ENCODE measurements at places on chromosomes 16 and 17.

DNA sequence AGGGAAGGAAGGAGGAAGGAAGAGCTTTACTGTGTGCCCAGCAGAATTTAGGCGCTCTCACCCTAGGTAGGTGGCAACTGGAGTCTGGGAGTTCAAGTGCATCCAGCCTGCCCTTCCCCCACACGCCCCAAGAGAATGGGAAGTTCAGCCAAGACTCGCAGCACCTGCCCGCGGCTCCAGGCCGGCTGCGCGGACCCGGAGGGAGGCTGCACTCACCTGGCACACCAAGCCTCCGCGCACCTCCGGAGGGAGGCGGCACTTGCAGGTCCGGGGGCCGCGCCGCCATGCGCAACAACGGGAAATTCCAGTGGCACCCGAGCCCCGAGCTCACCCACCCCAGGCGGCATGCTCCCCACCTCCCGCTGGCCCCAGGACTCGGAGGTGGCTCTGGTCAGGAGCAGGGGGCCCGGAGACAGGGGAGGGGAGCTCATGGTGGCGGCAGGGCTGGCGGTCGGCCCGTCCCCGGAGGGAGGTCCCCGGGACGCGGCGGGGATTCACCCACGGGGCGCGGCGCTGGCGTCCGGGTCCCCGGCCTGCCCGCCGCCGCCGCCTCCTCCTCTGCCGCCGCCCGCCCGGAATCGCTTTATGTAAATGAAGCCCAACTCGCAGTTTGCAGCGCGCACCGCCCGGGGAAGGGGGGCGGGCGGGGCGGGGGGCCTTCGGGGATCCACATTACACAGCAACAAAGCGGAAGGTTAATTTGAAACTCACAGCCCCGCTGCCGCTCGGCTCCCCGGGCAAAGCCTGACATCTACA lies at the start of gene ZFHX3:
Gene ZFHX3, minus strand, starts transcription at position 593 of the 756 bp plus-strand sequence. CDS start 87,983 bp downstream, outside the sequence.
- no peak for DNase-seq

DNA sequence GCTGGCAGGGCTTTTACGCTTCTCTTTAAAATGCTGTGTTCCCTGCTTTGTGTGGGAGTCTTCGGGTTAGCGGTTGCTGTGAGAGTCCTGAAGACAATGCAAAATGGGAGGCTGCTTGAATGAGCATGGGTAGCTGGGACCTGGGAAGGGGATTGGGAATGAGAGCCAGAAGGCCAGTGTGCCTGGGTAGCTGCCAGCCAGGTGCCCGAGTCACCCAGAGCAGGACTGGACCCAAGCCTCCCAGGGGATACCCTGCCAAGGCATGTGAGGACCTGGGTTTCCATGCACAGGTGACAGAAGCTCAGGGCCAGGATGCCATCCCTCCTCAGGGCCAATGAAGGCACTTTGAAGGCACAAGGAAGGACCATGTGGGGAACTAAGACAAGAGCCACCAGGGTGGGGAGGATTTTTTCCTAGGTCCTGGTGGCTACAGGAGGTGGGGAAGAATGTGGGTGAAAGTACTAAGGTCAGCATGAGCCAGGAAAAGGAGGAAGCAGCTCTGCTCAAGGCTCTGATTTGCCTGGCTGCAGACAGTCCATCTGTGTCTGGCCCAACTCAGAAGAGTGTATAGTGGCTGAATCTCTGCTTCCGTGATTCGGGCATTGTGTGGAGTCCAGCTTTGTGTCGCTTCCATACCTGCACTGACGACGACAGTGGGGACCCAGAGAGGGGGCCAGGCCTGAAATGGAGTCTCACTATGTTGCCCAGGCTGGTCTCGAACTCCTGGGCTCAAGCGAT lies 20.5 kb downstream of the TMEM94 start:
- no peak for DNase-seq

GRCh38 chr17:30363715-30364202 lies 15.0 kb upstream of the CPD start:
- no peak for DNase-seq

GRCh38 chr16:30494709-30495108 lies 22.2 kb downstream of the ITGAL start:
- no peak for DNase-seq

DNA sequence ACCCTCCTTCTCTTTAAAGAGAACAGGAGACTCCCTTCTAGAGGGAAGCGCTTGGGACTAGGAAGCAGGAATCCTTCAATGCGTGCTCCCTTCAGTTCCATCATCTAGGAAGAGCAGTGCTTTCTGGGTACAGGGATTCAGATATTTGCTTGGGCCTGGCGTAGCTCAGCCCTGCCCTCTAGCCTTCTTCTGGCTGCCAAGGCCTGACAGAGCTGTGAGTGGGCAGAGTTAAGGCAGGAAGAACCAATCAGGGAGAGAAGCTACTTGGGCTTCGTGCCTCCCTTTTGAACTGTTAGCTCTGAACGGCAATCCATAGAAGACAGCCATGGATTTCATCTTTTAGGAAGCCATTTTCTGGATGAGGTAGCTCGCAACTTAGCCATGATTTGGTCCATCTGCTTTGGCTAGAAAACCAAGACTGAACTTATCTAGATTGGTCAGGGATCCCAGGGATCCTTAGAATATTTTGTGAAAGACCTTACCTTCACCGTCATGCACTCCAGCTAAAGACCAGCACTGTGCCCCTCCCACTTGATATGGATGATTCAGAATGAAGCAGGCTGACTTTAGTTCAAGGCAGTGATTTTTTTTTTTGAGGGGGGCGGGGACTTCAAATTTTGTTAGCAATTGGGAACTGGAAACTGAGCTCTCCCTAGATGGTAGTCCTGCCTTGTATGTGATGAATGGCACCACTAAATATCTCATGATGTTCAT lies 2.5 kb upstream of the CORO6 start:
- DNase-seq: no peak

DNA sequence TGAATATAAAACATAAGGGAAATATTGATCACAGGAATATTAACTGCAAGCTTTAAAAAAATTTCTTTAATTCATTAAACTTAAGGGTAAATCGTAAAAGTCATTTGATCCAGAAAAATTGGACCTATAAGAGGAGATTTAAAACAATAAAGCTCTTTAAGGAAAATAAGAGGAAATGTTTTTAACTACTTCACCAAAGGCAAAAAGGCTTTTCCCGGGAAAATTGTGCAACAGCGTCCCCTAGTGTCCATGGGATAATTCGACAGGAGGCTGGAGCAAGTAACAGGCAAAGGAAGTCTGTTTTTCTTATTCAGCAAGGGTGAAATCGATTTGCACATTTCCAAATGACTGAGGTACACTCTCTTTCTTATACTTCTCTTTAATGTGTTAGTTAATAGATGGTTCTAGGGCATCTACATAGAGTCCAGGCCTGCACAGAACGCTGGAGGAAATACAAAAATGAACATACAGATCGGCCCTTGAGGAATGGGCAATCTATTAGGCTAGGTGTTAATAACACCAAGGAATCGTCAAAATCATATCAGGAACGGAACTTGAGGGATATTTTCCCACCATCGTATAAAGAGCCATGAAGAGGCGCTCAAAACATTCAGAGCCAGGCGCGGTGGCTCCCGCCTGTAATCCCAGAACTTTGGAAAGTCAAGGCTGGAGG lies 61.4 kb downstream of the ZNF18 start:
- DNase-seq: no peak

Measured in cerebellar nuclear complex (tissue), 1 donor.